ENCODE measurements at places on chromosomes 12 and 14. TPM values are rescaled to one million over a fixed set of nuclear protein-coding genes. Genes with fewer than 3 reads are reported as not detected.
A peak's percentile ranks its signal among the peaks of the same experiment; 100 is the strongest.

DNA sequence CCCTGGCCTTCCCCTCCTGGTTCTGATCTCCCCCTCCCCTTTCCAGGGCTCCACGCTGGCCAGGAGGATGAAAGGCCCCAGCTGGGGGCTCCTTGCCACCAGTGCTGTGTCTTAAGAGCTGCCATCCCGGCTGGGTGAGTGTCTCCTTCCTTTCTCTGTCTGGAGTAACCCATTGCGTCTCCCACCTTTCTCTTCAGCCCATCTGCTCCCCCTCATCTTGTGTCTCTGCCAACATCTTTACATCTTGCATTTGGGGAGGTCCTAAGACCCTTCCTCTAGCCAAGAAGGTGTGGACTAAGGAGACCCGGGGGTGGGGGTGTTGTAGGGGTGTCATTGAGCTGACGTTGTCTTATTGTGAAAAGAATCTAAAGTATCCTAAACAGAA lies 505 bp downstream of the BCL2L2 start:
- ATAC-seq, result no peak

- ATAC-seq, result peak; percentile 80
Measured at GRCh38 chr12:10661338-10661737, 12.5 kb downstream of the STYK1 start.

DNA sequence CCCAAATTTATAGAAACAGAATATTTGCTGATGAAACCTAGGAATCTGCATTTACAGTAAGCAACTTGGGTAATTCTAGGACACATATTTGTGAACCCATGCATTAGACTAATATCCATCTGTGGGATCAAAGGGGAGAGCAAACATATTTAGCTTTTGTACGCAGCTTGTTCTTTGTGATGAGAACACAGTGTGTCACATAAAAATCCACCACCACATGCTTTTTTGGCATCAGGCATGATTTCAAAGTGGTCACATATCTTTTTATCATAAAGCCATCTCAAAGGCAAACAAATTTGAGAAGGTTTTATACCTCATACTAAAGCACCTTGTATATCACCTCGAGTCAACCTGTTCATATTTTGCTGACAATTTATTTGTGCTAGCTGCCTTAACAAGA lies 15.7 kb downstream of the DNAL1 start:
- no peak for ATAC-seq

- no peak for ATAC-seq
Measured at GRCh38 chr12:127750076-127750840, 516.7 kb upstream of the TMEM132C start.

- ATAC-seq, result no peak
Measured at GRCh38 chr12:68227356-68227755, 1.7 kb upstream of the IL26 start.

DNA sequence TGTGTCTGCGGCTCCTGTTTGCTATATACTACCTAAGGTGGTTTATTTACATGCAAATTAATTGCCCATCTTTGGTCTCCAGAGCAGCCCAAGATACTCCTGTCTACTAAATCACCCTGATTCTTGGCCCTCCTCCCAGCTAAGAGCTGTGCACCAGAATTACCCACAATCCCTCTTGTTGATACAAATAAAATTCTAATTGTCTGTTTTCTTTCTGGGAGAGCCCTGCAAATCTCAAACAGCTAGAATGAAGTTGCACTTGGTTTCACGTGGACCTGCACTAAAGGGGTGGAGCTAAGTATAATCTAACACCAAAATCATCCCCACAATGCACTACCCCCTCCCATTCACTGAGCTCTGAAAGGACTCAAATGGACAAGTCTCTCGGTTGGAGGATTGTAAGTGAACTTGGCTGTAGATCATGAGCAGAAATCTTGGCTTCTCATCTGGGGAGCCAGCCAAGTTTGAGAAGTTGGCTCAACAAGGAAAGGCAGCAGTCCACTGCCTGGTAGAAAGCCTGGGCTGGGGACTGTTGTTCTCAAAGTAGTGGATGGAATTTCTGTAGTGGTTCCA lies 6.6 kb downstream of the MAX start:
- ATAC-seq, result no peak

GRCh38 chr12:12035229-12035628 lies 35.5 kb upstream of the BCL2L14 start:
- no peak for ATAC-seq

DNA sequence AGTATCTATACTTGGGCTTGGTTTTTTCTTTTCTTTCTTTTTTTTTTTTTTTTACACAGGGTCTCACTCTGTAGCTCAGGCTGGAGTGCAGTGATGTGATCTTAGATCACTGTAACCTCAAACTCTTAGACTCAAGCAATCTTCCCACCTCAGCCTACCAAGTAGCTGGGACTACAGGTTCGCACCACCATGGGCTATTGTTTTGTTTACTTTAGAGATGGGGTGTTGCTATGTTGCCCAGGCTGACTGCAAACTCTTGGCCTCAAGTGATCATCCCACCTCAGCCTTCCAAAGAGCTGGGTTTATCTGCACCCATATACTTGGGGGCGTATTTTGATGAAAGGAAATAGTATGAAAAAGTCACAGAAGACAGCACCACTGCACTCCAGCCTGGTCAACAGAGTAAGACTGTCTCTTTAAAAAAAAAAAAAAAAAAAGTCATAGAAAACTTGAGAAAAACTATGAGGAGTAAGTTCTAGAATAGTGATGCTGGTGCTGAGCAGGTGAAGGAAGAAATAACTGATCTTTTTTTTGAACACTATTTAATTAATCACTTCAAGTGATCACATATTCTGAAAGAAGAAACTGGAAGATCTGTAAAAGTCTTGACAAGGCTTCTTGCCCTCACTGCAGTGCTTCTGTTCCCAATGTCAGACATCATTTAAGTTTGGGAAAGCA lies 53.8 kb upstream of the NPFF start:
- no peak for ATAC-seq

DNA sequence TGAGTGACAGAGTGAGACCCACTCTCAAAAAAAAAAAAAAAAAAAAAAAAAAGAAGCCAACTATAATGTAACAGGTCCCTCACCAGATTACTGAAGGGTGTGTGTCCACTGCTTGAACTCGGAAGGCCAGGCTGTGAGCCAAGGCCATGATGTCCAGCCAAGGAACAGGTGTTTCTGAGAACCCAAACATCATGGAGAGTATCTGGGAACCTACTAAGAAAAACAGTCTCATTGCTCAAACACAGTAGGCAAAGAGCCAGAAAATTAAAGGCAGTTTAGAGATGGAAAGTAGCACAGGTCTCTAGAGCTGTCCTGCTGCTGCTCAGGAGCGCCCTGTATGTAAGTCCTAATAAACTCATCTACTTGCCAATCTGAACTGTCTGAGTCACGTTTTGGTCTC lies 12.5 kb upstream of the MAP4K5 start:
- no peak for ATAC-seq

DNA sequence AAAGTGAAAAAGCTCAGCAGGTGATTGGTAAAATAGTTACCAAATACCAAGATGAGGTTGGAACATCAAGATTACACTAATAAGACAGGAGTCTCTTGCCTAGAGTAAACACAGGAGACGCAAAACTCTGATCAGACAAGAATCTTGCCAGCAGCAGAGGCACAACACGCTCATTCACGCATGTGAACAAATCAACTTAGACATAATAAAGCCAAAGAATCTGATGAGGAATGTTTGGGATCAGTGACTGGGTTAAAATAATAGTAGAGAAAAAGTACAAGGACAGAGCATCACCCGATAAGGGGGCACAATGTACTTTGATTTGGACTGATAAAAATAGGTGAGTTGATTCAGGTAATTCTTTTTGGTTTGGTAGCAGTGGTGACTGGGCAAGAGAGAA lies 159.5 kb upstream of the GRIP1 start:
- ATAC-seq, result no peak

GRCh38 chr12:2486796-2487195 lies 308.0 kb upstream of the FKBP4 start:
- ATAC-seq, result no peak

GRCh38 chr12:113955109-113955970 lies 10.8 kb downstream of the RBM19 start:
- peak; percentile 90 for ATAC-seq

GRCh38 chr14:30894923-30895515 lies 20.7 kb downstream of the COCH start:
- no peak for ATAC-seq

- no peak for ATAC-seq
Measured at GRCh38 chr12:109938947-109939346, 38.9 kb downstream of the TCHP start.

- ATAC-seq, result no peak
Measured at GRCh38 chr14:56351861-56352260, 227.7 kb upstream of the TMEM260 start.

DNA sequence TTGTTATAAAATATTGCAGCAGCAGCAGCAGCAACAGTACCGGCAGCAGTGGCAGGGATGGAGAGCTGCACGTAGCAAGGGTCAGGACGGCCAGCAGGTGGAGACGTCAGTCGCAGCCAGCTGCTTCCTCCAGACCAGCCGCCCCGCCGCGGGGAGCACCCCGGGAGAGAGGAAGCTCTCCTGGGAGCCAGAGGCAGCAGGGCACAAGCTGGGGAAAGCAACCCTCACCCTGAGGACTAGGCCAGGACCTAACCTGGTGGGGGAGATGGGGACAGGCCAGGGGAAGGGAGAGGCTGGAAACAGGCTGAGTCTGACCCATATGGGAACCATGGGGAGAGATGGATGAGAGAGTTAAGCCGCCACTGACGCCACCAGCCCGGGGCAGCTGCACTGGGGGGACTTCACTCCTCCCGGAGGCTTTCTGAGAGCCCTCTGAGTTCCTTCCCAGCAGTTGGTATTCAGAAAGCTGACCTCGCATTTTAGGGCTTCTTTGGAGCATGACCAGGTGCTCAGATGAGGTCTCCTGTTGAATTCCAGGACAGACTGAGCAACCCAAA lies 56.3 kb downstream of the SPTB start:
- peak; percentile 85 for ATAC-seq

DNA sequence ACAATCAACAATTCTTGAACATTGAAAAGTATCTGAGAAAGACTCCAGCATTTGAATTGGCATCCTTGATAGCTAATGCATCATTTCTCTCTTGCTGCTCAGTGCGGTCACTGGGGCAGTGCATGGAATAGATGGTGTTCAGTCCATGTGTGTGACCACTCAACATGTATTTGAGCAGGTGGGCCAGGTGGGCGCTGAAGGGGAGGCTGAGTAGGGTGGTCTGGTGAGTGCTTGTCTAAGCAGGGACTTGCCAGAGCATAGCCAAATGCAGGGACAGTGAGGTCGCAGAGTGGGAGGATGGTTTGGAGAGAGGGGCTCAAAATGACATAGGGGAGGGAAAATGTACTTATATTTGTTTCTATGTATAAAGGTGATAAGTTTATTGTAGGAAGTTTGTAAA lies 409.0 kb downstream of the TMEM121 start:
- ATAC-seq, result no peak

DNA sequence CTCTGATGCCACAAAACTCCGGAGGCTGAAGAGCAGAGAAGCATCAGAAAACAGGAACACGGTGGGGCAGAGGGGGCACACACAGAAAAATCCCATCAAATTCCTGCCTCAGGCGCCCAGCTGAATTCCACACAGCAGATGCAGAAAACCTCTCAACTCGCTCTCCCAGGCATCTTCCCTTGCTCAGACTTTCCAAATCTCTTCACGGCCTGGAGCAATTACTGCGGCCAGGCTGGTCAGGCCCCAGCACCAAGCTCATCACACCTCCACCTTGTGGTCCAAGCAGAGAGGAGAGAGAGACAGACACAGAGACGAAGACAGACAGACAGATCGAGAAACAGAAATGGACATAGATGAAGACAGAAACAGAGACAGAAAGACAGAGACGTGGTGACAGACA lies 89.0 kb downstream of the NCOR2 start:
- no peak for ATAC-seq

- ATAC-seq, result no peak
Measured at GRCh38 chr12:64066776-64067175, 155.3 kb downstream of the KICS2 start.

DNA sequence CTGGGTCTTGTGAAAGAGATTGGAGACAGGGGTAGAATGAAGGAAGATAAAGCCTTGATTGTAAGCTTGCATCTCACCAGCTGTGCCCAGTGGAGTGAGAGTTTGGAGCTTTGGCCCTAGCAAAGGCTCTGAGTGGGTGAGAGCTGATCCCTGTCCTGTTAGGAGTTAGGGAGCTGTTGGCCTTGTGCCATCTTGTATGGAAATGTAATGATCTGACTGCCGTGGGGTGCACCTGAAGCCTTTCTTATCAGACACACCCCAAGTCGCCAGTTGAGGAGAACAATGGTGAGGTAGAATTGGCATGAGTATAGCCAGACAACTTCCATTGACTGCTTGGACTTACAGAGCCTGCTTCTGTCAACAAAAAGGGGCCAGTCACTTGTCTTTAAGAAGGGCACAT lies 130.1 kb downstream of the PRKCH start:
- ATAC-seq, result no peak

DNA sequence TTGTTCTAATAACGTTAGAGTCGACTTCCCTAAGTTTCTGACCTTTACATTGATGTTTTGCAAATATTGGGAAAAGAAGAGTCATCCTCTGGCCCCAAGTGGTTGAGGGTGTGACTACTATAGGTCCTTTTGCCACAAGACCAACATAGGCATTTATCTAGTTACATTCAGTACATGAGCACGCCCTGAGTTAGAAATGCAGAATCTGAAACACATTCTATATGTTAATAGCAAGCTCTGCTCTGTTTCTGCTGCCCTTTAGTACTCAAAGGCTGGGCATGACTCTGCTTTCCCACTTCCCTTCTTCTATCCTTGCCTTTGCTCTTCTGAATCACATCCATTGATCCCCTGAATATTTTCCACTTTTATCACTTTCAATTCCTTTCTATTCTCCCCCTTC lies 115.1 kb upstream of the PTPRB start:
- ATAC-seq, result no peak

DNA sequence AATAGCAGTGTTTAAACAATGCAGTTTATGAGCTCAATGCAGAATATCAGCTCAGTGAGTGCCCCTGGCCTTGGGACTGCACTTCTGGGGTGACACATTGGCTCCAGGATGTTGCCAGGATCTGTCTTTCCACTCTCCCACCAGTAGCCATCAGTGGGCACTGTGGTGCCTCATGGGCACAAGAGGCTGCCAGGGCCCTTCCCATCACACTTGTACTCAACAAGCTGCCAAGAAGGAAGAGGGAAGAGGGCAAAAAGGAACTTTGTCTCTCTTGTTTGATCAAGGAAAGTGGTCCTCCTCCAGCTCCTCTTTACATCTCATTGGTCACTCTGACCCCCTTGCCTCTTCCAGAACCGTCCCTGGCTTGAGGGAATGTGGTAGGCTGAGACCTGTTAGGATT lies 115.9 kb downstream of the AACS start:
- no peak for ATAC-seq

- ATAC-seq, result peak; percentile 37
Measured at GRCh38 chr12:58341791-58342190, 400.4 kb downstream of the ATP23 start.

- ATAC-seq, result peak; percentile 13
Measured at GRCh38 chr12:110725267-110725666, 17.4 kb downstream of the PPP1CC start.

GRCh38 chr12:82359115-82359478 lies 768 bp downstream of the METTL25 start:
- ATAC-seq, result no peak

- peak; percentile 84 for ATAC-seq
Measured at GRCh38 chr12:13165617-13166041, 30.9 kb upstream of the EMP1 start.

- no peak for ATAC-seq
Measured at GRCh38 chr12:116201908-116202307, 75.6 kb downstream of the MED13L start.

Gene PMCH
- total RNA-seq, result not detected

Gene SLCO1C1
- 0.20 TPM for total RNA-seq

Gene GPRC5D
- total RNA-seq, result not detected

Gene TAS2R43
- total RNA-seq, result 0.84 TPM

Gene HOXC9
- 1.2 TPM for total RNA-seq

Gene GPR162
- 0.76 TPM for total RNA-seq

Gene PTGDR
- total RNA-seq, result not detected

Gene SLC25A21
- total RNA-seq, result 0.80 TPM

Gene FNTB
- total RNA-seq, result 22.6 TPM

Gene OTUB2
- 5.5 TPM for total RNA-seq
